ENCODE measurements at places on chromosomes 2 and 18.

GRCh38 chr2:200681697-200682096 is 95.9 kb downstream of the AOX1 start:
- DNase-seq, result no peak

DNA sequence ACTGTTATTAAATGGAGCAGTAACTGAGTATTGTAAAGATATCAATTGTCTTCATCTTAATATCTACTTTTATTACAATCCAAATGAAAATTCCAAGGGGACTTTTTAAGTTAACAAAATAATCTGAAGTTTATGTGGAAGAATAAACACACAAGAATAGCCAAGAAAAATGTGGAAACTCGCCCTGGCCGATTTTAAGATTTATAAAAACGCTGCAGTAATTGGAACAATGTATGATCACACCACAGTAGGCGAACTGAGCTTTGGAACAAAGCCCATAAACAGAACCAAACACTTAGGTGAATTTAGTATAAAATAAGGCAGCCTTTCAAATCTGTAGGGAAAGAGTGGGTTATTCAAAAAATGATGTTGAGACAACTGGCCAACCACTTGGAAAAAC is 96.3 kb downstream of the ANTXR1 start:
- no peak for DNase-seq

GRCh38 chr2:239292959-239293774 is 107.7 kb downstream of the HDAC4 start:
- DNase-seq, result no peak

DNA sequence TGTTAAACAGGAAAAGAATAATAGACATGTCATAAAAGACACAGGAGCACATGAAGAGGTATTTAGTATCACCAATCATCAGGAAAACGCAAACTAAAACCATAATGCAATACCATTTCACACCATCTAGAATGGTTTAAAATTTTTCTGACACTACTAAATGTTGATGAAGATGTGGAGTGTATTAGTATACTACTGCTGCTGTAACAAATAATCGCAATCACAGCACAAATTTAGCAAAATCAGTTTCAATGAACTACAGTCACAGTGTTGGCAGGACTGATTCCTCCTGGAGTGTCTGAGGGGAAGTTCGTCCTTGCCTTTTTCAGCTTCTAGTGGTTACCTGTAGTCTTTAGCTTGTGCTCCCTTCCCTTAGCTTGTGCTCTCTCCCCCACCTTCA is 24.1 kb downstream of the SMAD2 start:
- DNase-seq, result no peak

DNA sequence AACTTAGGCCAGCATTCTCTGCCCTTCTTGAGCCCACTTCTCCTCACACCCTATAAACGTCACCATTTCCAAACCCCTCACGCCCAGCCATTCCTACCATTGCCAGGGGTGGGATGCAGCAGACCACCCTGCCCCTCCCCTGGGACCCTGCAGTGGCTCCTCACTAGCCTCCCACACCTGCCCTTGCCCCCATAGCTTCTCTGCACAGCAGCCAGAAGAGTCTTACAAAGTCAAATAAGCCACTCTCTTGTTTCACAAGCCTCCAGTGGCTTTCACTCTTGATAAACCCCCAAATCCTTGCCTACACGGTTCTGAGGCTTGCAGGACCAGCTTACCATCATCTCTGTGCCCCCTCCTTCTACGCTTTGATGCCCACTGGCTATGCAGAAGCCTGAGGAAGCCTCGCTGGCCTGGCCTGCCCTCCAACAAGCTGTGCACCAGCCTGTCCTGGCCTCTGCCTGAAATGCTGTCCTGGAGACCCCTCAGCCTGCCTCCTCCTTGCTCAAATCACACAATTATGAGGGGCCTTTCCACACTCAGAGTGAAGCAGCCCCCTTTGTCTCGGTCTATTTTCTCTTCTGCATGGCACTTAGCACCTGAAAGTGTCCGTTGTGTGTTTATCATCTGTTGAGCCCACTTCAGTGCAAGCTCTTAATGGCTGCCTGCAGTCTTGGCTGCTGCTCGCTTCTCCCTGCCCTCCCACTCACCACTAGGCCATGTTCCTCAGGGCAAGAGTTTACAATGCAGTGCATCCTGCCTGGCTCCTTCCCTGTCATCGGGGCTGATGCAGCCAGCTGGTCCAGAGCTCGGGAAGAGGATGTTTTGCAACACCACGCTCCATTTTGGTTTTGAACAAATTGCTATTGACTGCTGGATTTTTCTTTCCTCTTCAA is 82.6 kb upstream of the RGPD5 start:
- no peak for DNase-seq

- no peak for DNase-seq
These were observed 56.9 kb downstream of the RDH14 start for GRCh38 chr2:18503376-18504228.

GRCh38 chr2:69482471-69482870 is 45.2 kb upstream of the NFU1 start:
- DNase-seq, result no peak

DNA sequence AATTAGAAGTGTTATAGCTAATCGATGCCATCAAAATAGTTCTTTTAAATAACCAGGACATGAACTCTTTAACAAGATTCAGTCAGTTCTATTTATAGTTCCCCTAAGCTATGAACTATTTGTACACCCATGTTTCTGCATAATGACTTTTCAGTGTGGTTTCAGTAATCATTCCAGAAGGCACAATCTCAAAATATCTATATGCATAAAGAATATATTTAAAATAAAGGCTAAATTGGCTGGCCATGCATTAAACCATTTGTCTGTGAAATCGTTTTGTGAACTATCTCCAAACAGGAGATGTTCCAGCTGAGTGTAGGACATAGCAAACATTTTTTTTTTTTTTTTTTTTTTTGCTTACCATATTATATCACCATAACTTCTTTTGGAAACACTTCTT is 719.3 kb downstream of the PLCL1 start:
- DNase-seq, result no peak

- no peak for DNase-seq
These were observed 146.2 kb upstream of the MSH6 start for GRCh38 chr2:47636596-47637264.

GRCh38 chr2:36356990-36357846 is 1.6 kb downstream of the CRIM1 start:
- DNase-seq, result no peak

DNA sequence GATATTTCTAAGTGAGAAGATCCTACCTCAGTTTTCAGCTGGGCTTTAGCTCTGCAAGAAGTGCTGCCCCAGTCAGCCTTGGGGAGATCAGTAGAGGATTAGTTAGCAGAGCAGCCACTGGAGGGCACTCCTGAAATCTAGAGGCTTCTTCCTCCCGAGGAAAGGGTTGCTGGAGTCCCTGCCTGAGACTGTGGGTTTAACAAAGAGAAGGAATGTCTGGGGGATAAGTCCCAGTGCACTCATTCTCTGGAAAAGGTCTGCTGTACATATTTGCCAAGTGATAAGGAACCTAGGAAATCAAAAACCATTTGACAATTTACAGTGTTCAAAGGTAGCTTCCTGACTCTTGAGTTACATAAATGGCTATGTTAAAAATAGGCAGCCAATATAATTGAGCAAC is 207.2 kb downstream of the SLC8A1 start:
- DNase-seq, result no peak

DNA sequence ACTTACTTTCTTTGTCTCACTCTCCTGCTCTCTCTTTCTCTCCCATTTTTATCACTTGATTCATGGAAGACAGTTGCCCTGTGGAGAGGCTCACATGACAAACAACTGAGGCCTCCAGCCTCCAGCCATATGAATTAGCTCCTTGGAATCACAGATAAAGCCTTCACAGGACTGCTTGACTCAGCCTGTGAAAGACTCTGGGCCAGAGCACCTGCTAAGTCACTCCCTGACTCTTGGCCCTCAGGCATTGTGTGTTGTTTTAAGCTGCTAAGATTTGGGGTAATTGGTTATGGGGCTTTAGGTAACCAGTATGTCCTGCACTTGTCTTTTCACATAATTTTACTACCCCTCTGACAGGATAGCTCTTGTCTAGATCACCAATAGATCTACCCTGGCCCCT is 334.9 kb downstream of the SOX11 start:
- no peak for DNase-seq

GRCh38 chr2:26462100-26462499 is 15.8 kb downstream of the OTOF start:
- no peak for DNase-seq

- DNase-seq, result no peak
These were observed 242.7 kb downstream of the LRRTM1 start for GRCh38 chr2:80061881-80062280.

- no peak for DNase-seq
These were observed 54.1 kb downstream of the LPIN2 start for GRCh38 chr18:2958819-2959298.

DNA sequence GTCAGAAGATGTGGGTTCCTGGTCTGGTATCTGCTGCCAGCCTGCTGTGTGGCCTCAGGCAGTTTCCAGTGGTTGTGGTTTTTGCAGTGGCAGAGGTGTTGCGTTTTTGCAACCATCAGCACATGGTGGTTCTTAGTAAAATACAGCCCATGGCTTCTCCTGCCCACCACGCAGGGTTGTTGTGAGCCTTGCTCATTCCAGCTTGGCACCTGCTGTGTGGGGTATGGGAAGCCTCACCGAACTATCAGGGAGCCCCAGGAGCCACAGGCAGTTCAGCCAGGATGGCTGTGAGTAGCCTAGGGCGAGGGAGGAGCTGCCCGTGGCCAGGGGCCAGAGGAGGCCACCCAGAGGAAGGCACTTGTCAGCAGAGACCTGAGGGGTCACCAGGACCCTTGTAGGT is 9.8 kb downstream of the ARID5A start:
- no peak for DNase-seq

DNA sequence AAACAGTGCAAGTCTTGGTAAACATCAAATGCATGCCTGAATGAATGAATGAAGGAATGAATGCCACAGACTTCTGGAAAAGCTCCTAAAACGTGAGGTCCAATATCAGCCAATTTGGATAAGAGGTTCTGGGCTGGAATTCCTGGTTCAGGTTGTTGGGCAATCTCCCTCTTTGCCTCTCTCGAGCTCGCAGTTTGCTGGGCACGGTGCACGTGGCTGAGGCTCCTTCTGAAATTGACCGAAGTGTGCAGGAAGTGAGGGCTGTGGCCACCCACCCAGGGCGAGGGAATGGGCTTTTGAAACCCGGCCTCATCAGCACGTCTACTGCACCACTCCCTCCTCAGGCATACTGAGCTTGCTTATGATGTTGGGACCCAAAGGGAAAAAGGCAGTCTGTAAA is 288.8 kb upstream of the HS6ST1 start:
- DNase-seq, result no peak

DNA sequence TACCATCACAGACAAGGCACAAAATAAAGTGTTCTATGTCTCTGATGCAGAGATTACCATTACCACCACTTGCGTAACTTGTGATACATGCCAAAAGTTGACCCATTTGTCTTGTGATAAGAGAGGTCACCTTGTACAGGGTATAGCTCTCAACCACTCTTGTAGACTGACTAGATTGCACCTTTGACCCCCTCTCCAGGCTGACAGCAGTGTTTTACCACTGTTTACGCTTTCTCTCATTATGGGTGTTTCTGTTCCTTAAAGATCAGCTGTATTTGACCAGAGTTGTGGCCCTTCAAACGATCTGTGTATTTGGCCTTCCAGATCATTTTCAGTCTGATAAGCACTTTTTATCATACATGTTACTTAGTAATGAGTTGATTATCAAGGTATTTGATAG is 215.7 kb upstream of the HNMT start:
- DNase-seq, result no peak

- no peak for DNase-seq
These were observed 169.2 kb upstream of the NOSTRIN start for GRCh38 chr2:168633200-168633599.

- no peak for DNase-seq
These were observed 7.9 kb downstream of the TMEM198 start for GRCh38 chr2:219551441-219552381.

GRCh38 chr2:28318462-28319117 is 74.1 kb upstream of the FOSL2 start:
- DNase-seq, result no peak

- no peak for DNase-seq
These were observed 171.1 kb downstream of the HDAC4 start for GRCh38 chr2:239229545-239230279.

DNA sequence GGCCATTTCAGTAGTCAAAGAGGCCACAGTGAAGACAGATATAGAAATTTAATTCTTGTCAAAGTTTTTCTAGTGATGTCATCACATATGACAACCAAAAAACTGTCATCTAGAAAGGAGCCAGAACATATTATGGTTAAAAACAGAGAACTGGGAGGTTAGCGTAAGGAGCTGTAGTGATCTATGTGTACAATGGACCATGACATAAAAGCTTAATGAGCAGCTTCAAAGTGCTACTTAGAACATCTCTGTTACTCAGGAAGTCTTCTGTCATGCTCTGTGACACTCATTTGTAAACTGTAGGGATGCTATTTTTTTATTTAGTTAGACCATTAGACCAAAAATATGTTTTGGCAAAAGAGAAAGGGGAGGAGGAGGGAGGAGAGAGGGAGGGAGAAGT is 57.3 kb downstream of the CMPK2 start:
- no peak for DNase-seq

GRCh38 chr2:27647289-27647688 is 16.1 kb downstream of the SUPT7L start:
- DNase-seq, result no peak

GRCh38 chr18:24466771-24467170 is 6.3 kb downstream of the HRH4 start:
- no peak for DNase-seq

DNA sequence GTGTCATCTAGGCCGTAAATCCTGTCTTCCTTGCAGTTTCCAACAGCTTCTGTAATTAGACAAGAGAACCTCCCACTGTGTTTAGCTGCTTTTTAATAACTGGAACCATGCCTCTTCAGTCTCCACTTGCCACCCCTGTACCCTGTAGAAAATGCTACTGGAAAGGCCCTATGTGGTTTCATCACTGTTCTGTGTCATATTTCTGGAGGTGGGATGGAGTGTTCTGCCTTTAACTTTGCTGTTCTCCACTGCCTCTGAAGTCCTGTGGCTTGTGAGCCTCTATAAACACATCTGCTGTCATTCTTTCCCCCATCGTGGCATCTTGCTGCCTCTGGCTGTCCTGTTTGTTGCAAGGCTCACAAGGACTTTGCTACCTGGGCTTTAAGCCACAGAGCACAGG is 17.9 kb downstream of the MGAT5 start:
- DNase-seq, result no peak

DNA sequence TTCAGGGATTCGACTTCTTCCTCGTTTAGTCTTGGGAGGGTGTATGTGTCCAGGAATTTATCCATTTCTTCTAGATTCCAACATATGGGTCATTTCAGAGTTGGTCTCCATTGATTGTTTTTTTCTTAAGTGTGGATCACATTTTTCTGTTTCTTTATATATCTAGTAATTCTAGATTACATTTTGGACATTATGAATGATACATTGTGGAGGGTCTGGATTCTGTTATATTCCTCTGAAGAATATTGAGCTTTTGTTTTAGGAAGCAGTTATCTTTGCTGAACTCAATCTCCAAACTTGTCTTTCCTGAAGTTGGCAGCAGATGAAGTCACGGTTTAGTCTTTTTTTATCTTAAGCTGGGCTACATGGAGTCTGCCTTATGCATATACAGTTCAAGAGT is 9.3 kb downstream of the FAM228B start:
- no peak for DNase-seq
